ENCODE measurements at places on chromosomes 16 and 17.

DNA sequence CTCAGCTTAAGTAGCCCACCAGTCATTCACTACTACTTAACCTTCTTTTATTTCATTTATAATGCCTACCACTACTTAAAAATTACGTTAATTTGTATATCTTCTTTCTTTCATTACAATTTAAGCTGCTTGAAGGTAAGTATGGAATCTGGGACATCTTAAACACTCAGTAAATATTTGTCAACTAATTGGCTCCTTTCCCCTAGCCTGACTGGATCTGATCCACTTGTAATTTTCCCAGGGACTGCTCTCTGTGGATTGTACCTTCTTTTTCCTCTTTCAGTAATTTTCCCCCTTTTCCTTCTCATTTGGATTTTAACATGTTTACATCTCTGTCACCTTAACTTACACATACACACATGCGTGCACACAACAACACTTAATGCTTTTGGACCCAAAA, 152.4 kb upstream of the RBL2 start:
- DNase-seq: no peak

- DNase-seq: no peak
These were observed 58.5 kb downstream of the KNOP1 start for GRCh38 chr16:19659554-19659953.

DNA sequence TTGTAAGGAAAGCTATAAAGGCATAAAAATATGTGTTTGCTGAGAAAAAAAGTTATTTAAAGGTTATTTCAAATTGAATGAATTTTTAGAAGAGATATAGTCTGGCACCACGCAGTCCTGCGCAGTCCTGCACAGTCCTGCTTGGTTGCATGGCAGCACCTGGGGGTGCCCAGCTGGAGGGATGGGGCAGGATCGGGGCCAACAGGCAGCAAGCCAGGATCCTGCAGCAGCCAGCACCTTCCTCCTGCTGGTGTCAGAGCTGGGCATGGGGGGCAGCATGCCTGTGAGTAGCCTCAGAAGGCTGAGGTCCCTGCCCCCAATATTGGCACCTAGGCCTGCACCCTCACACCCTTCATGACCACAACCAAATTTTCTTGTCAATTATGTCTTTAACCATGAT, 46.0 kb downstream of the GLG1 start:
- DNase-seq: no peak

GRCh38 chr17:58446086-58446485, 28.8 kb upstream of the RNF43 start:
- no peak for DNase-seq

DNA sequence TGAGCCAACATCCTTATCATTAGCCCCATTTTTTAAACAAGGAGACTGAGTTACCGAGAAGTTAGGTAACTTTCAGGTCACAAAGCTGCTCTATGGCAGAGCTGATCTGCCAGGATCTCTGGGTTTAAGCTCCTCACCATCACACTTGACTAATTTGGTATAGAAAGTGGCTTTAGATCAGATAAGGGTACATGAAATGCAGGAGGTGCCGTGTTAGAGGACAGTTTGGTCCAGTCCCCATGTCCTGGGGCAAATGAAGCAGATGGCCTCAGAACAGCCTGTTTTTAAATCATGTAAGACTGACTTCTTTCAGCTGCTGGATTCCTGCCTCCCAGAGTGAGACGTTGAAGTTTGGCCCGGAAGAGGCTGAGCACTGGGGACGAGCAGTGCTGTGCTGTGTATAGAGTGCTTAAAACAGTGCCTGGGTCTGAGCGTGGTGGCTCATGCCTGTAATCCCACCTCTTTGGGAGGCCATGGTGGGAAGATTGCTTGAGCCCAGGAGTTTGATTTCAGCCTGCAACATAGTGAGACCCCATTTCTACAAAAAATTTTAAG, 187.0 kb upstream of the CACNG3 start:
- DNase-seq: no peak

DNA sequence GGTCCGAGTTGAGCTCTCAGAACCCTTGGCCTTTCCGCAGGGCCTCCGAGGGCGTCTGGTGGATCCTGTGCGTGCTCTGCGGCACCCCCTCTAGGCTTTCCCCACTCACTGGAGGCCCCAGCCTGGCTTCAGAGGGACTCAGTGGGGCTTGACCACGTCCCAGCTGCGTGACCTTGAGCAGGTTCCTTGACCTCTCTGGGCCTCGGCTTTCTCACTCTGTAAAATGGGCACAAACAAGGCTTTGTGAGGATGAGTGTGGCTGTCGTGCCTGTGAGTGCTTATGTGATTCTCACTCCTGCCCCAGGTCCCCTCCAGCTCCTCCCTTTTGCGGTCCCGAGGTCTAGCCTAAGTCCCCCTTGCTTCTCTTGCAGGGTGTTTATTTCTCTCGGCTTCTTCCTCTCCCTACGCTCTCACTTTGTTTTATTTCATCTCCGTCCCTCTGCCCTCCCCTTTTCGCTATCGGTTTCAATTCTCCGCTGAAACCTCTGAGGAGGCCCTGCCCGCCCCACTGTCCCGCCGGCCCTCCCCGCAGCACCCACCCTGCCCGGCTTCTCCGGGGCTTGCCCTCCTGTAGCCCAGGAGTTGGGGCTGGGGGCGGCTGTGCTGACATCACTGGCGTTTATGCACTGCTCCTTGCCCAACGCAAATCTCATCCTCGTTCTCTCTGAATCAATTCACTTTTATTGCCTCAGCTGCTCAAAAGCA, 82.3 kb upstream of the CBX4 start:
- DNase-seq: peak; percentile 64

DNA sequence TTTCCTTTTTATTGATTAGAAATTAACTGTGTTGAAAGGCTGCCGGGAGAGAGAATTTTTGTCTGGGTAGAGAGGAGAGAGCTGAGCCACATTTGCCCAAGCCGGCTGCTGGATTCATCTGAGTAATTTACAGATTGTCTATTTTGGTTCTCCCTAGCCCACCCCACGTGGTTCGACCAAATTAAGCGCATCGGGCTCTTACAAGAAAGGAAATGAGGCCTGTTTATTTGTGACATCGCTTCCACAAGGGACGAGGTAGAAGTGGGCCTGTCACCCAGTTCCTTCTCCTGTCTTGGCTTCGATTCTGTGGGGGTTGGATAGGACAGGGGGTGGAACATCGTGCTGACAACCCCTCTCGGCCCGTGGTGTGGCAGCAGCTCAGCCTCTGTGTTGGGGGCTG, 42.9 kb downstream of the SYT17 start:
- peak; percentile 39 for DNase-seq

DNA sequence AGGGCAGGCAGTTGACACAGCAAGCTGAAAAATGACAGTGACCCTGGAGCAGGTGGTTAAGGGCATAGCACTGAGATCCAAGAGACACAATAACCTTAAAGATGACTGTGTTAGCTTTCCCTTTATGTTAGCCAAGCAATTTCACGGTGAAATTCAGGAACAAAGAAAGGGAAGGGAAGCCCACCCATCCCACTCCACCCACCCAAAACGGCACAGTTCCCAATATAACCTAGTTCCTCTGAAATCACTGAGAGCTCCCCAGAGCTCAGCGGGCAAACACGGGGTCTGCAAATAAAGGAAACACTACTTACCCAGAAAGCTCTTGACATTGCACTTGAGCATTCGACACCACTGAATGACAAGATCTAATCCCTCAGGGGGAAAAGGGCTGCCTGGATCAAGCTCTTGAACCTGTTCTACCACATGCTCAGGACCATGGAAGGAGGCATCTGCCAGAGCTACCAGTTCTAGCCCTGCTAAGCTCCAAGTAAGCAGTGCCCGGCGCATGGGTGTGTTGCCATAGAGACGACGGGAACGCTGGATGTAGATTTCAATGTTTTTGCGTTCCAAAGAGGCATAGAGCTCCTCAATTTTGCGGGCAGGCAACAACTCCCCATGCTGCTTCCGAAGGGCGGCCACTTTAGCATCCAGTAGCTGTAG, 10.6 kb downstream of the BLTP2 start:
- no peak for DNase-seq

DNA sequence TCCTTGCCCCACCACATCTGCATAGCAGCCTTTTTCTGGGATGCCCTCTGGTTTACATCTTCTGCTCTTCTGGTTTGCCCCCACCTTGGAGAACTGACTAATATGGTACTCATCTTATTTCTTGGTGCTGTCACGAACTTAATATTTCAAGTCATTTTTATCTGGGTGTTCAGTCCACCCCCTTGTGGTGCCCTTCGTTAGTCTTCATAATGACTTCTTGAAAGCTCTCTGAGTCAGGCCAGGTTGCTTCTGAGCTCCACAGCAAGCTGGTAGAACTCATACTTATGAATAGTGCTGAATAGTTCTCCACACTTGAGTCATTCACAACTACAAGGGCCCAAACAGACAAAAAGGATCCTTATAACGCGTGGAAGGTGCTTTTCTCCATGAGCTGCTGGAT, 35.8 kb upstream of the TEKT3 start:
- no peak for DNase-seq

DNA sequence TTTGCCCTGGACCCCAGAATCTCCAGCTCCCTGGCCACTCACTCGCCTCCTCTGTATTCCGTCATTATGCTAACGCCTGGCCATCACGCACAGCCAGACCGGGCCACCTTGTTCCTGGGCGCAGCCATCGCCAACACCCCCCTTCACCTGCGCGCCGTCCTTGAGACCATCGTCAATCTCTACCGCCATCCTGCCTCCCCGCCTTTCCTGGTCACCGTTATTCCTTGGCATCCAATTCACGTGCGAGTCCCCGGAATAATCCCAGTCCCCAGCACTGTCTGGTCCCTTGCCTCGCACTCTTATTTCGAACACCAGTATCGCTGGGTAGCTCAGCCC, 541 bp downstream of the VKORC1 start:
- DNase-seq: no peak

- no peak for DNase-seq
These were observed 44.7 kb downstream of the COG7 start for GRCh38 chr16:23408242-23408822.

GRCh38 chr16:557463-558297, 2.5 kb upstream of the PRR35 start:
- no peak for DNase-seq

- no peak for DNase-seq
These were observed 15.1 kb downstream of the SLX4 start for GRCh38 chr16:3596101-3596861.

- DNase-seq: no peak
These were observed 14.6 kb downstream of the ADCY7 start for GRCh38 chr16:50280932-50281331.

DNA sequence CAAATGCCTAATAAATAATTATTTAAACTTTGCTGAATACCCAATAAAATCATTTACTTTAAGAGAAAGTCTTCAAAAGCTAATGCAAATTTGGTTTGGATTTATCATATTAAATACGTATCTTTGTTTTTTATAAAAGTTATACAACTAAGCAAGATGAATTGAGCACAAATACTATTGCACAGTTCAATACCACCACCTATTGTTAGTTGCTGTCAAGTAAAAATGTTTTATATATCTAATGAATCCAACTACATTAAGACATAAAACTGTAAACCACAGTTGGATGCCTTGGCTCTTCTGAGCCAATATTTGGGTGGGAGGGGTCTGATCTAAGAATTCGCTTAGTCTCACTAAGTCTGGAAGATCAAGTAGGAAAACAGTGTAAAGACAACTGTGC, 7.7 kb downstream of the FBXL20 start:
- no peak for DNase-seq

GRCh38 chr17:79340333-79341221, 266.0 kb downstream of the ENGASE start:
- peak; percentile 68 for DNase-seq

- no peak for DNase-seq
These were observed 89.4 kb upstream of the TNRC6C start for GRCh38 chr17:77869041-77869599.

DNA sequence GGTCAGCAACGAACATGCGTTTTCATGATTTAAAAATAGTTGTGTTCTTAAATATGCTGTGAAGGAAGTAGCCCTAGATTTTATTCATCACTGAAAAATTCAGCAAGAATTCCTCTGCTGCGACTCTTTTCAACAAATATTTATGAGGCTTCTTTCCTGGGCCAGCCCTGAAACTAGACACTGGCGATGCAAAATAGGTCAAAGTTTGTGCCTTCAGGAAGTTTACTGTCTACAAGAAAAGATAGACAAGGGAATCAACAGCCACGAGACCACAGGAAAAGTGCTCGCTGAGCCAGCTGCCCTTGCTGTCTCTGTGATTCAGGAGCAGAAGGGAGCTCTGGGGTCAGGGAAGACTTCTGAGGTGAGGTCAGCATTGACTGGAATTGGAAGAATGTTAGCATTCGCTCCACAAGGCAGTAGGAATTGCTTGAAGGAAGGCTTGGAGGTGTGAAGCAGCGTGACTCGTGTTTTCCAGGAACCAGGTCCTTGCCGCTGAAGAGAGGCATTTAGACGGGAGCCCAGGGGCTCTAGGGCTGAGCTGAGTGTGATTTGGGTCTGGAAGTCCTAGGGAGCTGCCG, 1.9 kb upstream of the RPL26 start:
- DNase-seq: no peak

DNA sequence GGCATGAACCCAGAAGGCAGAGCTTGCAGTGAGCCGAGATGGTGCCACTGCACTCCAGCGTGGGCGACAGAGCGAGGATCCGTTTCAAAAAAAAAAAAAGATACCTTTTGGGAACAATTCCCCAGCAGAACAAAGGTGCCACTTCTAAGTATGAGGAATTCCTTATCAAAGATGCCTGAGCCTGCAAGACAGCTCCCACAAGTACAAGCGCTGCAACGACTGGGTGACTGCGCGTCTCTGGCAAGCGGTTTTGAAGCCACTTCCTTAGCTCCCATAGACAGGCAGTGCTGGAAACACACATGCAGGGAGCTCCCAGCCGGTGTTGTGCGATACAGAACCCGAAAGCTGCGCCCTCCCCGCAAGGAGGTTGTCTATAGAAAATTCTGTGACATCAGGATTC, 60.5 kb downstream of the ADCY9 start:
- DNase-seq: no peak

DNA sequence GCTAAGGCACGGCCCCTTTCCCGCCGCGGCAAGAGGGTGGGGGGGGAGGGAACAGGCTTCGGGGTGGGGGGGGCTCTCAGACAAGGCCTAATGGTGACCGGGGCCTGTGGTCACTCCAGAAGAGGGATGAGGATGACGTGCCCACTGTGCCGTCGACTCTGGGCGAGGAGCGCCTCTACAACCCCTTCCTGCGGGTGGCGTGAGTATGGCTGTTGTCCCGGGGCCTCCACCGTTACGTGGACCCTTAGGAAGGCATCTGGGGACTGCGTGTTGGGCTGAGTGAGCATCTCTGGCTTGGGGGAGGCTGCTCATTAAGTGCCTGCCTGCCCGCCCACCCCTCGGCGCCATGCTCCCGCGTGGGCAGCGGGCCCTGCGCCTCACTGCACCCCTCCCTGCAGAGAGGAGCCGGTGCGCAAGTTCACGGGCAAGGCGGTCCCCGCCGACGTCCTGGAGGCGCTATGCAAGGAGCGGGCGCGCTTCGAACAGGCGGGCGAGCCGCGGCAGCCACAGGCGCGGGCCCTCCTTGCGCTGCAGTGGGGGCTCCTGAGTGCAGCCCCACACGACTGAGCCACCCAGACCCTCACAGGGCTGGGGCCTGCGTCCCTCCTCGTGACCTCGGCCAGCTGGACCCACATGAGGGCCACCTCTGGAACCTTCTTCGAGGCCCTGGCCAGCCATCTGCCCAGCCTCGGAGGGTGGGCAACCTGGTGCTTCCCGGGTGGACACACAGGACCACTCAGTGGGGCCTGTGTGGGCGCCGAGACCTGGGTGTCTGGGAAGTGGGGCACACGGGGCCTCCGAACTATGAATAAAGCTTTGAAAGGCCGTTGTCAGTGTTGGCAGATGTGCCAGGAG, 2.2 kb downstream of the HAGHL start:
- DNase-seq: no peak

GRCh38 chr17:12927541-12928425, 90.0 kb downstream of the ELAC2 start:
- no peak for DNase-seq

Data from GM12891 (cell line).